Foreskin melanocyte (primary cell): ENCODE measurements at places on chromosomes 7 and 10.
A peak's percentile ranks its signal among the peaks of the same experiment; 100 is the strongest.

DNA sequence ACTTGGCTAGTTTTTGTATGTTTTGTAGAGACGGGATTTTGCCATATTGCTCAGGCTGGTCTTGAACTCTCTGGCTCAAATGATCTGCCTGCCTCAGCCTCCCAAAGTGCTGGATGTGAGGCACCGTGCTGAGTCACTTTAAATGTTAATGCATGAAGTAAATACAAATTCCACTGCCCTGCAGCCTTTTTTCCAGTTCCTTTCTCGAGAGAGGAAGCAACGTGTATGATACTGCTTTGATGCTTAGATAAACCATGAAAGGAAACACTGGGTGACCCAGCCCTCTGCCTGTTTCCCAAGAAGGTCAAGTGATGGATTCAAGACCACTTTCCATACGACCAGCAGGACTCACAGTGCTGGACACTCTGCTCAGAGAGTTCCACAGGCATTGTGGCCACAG, 11.3 kb upstream of the MRPS24 start:
- no peak for DNase-seq

DNA sequence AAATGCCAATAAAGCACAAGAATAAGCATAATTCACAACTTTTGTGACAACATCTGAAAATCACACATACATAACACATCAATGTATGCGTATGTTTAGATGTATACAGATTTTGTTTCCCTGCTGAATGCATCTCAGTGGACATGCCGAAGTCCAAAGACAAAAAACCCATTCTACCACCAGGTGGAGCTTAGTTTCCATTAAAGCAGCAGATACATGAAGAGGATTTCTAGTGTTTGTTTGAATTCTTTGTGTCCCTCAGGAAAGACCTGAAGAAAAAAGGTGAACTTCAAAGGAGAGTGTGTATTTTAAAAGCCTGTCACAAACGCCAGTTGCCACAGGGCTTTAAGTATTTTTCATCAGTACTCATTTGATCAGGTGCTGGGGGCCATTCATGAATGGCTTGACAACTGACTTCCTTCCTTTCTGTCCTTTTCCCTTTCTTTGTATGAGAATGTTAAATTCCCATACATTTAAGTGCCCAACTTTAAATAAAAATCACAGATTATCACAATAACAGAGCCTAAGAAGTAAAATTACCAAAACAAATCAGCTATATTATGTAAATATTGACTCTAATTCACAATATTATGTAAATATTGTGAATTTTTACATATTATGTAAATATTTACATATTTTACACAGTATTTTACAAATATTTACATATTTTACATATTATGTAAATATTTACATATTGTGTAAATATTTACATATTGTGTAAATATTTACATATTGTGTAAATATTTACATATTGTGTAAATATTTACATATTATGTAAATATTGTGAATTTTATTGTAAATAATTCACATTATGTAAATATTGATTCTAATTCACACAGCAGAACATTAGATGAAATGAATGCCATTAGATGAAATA, 343.0 kb downstream of the CRPPA start:
- peak; percentile 45 for DNase-seq

GRCh38 chr10:42722575-42722974, 60.0 kb upstream of the BMS1 start:
- DNase-seq, result no peak

DNA sequence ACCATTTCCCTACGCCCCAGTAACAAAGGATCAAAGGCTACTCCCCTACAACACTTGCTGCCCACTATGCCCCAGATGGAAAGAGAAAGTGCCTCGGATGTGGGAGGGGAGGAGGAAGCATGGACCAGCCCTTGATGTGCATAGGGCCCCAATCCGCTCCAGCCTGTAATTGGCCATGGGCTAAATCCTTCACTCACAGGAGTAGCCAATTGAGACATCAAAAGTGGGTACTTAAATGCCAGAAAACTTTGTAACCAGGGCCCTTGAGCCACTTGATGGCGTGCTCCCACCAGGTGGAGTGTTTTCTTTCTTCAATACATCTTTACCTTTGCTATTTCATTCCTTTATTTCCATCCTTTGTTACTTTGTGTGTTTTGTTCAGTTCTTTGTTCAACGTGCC, 500.5 kb upstream of the LRRN3 start:
- DNase-seq, result no peak

DNA sequence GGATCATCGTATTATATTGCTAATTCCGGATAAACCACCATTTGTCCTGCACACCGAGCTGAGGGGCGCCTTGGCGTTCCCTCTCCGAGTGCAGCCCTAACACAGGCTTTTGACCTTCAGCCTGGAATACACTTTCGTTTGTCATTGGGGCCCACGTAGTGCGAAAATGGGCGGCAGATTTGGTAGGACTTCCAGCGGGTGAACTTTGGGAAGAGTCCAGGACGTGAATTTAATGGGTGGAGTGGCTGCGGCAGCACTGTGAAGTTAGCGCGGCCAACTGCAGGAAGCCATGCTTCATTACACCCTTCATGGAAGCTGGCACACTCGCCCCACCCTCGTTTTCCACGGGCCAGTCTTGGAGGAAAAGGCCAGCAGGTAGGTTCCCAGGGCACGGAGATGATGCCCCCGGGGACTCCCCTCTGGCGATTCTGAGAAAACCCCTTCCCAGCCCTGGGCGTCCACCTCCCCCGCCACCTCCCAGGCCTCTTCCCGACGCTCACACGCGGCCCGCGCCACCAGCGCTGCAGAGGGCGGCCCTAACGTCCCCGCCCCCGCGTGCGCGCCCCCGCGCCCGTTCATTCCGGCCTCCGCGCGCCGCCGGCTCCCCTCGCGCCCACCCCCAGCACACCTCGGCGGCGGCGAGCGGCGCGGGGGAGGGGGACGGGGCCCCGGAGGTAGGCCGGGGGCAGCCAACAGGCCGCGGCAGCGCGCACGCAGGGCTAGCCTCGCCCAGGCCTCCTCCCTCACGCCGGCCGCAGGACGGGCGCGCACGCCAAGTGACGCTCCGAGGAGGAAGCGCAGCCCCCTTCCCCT, at the start of gene MLLT10:
Gene MLLT10, plus strand, starts transcription at position 766 of the 813 bp plus-strand sequence. CDS start 413 bp downstream, outside the sequence.
- DNase-seq, result peak; percentile 87

GRCh38 chr7:45196374-45196773, 38.8 kb downstream of the RAMP3 start:
- no peak for DNase-seq

DNA sequence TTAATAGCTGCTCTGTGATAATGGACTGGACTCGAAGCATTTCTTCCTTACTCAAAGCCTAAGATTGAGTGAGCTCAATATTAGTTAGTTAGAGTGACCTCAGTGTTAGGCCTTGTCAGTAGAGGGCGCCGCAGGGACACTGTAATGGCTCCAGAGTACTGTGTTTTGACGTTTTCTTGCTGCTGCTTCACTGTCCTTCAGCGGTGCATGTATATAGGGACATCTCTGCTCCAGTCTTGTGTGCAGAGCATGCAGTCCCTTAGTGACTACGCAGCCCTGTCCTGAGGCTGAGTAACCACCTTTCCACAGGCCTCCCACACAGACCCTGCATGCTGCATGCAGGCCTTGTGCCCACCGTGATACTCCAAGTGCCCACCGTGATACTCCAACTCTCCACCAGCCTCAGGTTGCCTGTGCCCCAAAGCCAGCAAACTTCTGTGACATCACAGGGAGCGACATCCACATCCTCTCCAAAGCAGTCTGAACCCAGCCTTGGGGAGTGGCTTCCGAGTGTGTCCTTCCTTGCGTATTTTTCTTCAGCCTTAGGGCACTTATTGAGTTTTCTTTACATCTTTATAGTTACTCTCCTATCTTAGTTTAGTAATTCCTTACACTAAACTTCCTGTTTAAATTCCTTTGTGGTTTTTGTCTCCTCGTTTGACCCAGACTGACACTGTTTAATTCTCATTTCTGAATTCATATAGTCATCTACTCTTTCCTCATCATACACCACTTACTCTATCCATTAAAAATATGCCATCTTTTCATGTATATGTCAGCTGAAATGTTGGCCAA, 118.2 kb downstream of the JAZF1 start:
- peak; percentile 81 for DNase-seq

DNA sequence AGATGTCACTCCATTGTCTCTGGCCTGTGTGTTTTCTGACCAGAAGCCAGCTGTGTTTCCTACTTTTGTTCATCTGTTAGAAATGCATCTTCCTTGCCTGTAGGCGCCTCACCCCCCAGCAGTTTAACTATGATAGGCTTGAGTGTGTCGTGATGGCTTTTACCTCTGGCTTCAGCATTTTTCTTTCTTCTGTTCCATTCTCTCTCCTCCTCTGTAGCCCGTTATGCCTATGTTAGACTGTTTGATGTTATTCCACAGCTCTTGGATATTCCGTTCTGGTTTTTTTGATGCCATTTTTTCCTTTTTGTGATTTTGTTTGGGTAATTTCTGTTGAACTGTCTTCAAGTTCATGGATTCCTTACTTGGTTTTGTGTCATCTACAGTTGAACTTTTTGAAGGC, 17.9 kb downstream of the MMP21 start:
- DNase-seq, result no peak

DNA sequence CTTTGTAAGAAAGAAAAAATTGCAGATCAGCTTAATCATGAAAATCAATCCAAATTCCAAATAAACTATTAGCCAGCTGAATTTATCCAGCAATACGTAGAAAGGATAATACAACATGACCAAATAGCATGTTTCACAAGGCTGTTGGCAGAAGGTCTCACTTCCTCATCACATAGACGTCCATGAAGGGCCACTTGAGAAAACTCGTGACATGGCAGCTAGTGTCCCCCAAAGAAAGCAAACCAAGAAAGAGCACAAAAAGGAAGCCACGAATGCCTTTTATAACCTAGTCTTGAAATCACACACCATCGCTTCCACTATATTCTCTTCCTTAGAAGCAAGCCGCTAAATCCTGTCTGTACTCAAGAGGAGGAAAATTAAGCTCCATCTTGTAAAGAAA, 105.6 kb upstream of the NRBF2 start:
- DNase-seq, result no peak

- no peak for DNase-seq
Measured at GRCh38 chr7:141328290-141328689, 222.9 kb upstream of the AGK start.
